Activated CD4-positive, alpha-beta T cell treated with anti-CD3 and anti-CD28 coated beads for 24 hours (primary cell): ENCODE measurements at places on chromosomes 7 and 10.
A peak's percentile ranks its signal among the peaks of the same experiment; 100 is the strongest.

DNA sequence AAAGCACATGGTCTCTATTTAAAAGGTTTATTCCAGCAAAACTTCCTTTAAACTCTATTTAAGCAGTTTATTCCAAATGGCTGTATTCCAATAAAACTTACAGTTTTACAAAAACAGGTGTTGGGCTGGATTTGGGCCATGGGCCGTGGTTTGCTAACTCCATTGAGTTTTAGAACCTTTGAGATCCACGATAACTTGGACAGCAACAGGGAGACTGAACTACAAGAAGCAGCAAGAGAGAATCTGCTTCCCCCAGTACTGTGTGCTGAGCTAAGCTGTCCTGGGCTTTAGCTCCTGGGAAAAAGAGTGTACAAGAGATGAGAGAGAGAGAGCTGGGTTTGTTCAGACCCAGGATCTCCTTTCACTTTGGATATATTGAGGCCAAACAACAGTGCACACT is 204.0 kb upstream of the CELF2 start:
- no peak for DNase-seq

DNA sequence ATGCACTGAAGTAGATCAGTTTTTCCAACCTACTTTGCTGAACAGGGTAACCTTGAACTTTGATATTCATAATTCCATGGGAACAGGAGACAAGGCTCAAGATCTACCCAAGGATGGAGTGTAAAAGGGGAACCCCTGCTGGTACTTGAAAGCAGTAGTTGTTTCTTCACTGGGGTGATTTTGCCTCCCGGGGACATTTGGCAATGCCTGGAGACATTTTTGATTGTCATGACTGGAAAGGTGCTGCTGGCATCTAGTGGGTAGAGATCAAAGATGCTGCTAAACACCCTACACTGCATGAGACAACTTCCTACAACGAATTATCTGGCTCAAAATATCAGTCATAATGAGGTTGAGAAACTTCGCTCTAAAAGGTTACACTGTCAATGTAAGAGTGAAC is 214.8 kb upstream of the CTBP2 start:
- DNase-seq: no peak

GRCh38 chr10:102641880-102642735 is 2.2 kb upstream of the TRIM8 start:
- DNase-seq: peak; percentile 98

- no peak for DNase-seq
Observed at GRCh38 chr7:6571160-6571779, 6.0 kb upstream of the ZDHHC4 start.

GRCh38 chr10:96656198-96656577 is 64.1 kb downstream of the PIK3AP1 start:
- no peak for DNase-seq

GRCh38 chr10:98608411-98608810 is 161.7 kb upstream of the HPS1 start:
- no peak for DNase-seq

- no peak for DNase-seq
Observed at GRCh38 chr10:52644373-52645186, 128.0 kb downstream of the MBL2 start.

DNA sequence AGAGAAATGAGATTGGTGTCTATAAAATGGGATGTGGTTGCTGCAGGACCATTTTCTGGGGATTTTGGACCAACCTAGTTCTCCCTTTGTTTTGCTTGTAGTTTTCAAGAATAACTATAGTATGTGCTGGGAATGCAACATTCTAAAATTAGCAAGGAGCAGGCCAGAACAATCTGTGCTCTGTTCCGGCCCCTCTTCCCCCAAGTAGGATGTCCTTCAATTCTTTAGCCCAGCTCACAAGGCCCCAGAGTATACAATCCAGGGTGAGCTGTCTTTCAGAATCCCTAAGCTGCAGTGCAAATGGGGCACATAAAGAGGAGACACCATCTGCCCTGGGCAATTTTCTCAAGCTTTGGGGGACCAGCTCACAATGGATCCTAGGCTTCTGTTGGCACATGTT is 809.1 kb downstream of the TNS3 start:
- no peak for DNase-seq

- no peak for DNase-seq
Observed at GRCh38 chr10:104301907-104302690, 33.1 kb downstream of the GSTO2 start.

- no peak for DNase-seq
Observed at GRCh38 chr10:70779088-70779487, 6.1 kb downstream of the TBATA start.

GRCh38 chr10:114879541-114880158 is 58.1 kb downstream of the FHIP2A start:
- DNase-seq: peak; percentile 20

GRCh38 chr7:70619659-70620058 is 512.3 kb upstream of the GALNT17 start:
- no peak for DNase-seq
